ENCODE measurements at places on chromosomes 7 and 10. TPM values are rescaled to one million over a fixed set of nuclear protein-coding genes. Genes with fewer than 3 reads are reported as not detected.
A peak's percentile ranks its signal among the peaks of the same experiment; 100 is the strongest.

- H3K4me1 ChIP-seq, result peaks cover 3% of the 10 kb centered on the region
- peak overlapping the region; percentile 89 for H3K27ac ChIP-seq
- DNase-seq, result peak; percentile 90
- no peaks in the 10 kb centered on the region for H3K36me3 ChIP-seq
- H3K4me3 ChIP-seq, result peak overlapping the region; percentile 88
- no peaks in the 10 kb centered on the region for H3K27me3 ChIP-seq
Observed at GRCh38 chr10:32980558-32981468, 22.8 kb upstream of the ITGB1 start.

DNA sequence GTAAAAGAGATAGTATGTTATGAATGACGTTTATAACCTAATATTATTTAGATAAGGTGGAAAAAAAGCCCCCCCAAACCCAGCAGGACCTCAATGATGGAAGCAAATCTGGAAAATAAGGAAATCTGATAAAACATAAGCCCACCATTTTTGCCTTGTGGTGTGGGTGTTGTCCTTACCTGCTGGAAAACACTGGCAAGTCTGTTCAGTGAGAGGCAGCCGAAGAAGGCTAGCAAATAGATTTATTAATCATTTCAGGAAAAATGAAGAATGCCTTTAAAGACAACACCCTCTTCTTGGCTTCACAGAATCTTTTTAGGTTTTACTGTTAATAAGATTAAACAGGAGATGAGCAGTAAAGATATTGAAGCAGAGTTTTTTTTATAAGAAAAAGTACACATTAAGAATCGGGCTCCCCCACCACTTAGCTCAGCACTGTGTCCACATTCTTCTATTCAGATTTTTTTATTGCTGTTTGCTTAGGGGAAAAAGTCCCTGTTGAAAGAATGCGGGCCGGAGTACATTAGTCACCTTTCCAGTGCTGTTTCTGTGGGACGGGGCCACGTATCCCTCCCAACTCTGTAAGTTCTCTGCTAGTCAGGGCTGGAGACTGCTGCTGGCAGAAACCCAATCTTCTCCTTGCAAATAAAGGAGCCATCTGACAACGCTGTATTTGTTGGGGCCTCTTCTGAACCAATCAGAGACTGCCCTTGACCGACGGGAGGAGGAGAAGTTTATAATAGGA, 104.1 kb downstream of the EVX1 start:
- DNase-seq, result peak; percentile 34
- H3K27ac ChIP-seq, result no peak overlapping the region
- no peaks in the 10 kb centered on the region for H3K4me1 ChIP-seq

DNA sequence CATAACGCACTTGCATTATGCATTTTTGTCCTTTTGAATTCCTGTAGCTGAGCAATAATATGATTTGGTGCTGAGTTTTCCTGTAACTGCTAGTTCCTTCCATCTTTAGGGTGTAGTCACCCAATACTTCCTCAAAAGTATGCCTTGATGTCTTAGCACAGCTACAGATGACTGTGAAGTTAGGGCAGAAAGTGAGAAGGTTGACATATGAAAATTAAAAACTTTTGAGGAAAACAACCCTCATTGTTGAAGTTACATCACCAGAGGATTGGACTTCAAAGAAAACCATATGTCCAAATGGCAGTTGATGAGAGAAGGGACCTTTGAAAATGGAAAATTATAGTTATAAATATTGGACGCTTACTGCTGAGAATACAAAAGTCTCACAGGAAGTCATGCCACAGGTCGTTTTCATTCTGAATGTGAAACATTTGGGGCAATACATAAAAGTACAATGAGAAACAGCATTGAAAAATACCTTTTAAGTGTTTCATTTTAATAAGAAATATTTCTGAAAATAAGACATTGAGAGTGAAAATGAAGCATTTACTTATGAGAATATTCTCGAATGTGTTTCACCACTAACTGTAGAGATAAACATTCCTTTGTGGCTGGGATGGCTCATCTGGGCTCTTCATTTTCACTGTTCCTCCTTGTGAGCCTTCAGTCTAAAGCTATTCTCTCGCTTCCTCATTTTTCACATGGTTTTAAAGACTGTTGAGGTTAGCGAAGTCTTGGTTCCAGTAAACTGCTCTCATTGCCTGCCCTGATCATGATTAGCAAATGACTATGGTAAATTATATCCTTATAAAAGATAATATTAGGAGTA, 61.4 kb upstream of the NME8 start:
- H3K27me3 ChIP-seq, result no peaks in the 10 kb centered on the region
- no peaks in the 10 kb centered on the region for H3K4me1 ChIP-seq
- no peaks in the 10 kb centered on the region for H3K36me3 ChIP-seq

DNA sequence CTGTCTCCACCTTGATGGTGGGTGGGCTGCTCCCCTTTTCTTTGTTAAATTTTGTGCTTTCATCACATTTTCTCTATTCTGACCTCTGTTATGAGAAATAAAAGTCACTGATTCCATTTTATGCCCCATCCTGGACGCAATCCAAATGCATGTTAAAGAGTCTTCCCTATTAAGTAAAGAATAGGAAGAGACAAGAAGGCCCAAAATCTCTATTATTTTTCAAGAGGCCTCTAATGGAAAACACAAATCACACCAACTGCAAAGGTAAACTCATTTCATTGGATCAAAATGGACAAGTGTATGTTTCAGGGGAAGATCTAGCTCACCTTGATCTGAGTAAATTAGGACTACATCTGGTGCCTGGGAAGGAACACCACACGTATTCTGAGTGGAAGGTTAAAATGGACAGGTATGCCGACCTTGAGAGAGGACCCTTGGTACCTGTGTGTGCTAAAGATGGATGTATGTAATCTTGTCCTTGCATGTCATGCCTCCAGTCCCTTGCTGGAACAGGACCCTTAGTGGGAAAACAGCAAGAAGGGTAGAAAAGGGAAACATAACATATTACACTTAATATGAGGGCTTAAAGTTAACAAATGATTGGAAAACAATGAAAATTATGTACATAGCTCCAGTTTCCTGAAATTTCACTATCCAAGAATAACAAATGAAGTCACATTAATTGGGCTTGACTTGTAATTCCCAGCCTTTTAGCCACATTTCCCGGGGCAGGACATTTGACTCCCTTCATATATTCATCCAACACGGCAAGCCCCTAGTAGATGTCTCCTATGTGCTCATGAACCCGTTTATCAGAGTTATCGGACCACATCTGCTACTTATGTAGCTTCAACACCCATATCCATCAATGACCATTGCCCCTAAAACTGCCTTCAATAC, 7.6 kb downstream of the IFIT2 start:
- DNase-seq, result no peak
- no peaks in the 10 kb centered on the region for H3K36me3 ChIP-seq
- peaks cover under 1% of the 10 kb centered on the region for H3K4me1 ChIP-seq
- H3K4me3 ChIP-seq, result no peak overlapping the region
- no peak overlapping the region for H3K27ac ChIP-seq
- no peaks in the 10 kb centered on the region for H3K27me3 ChIP-seq

- no peaks in the 10 kb centered on the region for H3K27me3 ChIP-seq
- H3K36me3 ChIP-seq, result no peaks in the 10 kb centered on the region
- H3K27ac ChIP-seq, result no peak overlapping the region
- H3K4me1 ChIP-seq, result no peaks in the 10 kb centered on the region
- no peak for DNase-seq
Observed at GRCh38 chr7:28418966-28419365, 6.6 kb downstream of the CREB5 start.

The PNPLA8 gene
- total RNA-seq, result 33.9 TPM

All from kidney (tissue), 22 donors.